ENCODE measurements at places on chromosomes 6 and 20.

GRCh38 chr6:11645016-11645415, 107.5 kb downstream of the TMEM170B start:
- DNase-seq, result no peak

- DNase-seq, result no peak
Measured at GRCh38 chr6:88869263-88870020, 94.0 kb downstream of the RNGTT start.

DNA sequence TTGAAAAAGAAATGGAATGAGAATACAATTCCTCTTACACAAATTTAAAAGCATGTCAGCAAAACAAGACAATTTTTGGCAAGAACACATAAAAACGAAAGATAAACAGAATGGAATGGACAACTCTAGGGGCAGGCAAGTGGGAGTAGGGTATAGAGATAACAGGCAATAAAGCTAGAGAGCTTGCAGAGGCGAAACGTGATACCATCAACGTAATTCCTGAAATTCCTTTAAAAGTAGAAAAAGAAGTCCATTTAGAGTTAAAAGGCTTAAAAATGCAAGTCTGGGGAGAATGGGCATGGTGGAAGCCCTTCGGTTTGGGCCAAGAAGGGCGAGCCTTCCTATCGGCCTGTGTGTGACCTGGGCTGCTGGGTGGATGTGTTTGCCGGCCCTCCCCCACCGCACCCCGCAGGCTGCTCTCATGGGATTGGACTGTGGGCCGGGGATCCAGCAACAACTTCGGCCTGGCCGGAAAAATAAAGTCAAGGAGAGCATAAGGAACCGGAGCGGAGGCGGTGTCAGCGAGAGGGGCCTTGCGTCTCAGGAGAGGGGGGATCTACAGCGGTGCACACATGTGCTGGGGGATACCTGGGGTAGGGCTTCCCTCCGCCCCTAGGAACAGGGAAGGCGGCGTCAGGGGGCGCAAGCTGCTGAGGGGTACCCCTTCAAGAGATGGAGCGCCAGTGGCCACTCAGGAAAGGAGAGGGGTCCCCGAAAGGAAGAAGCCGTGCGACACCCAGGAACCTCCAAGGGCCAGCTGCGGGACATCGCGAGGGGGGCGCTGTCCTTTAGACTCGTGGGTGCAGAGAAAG, 4.1 kb downstream of the TMEM239 start:
- DNase-seq, result no peak

GRCh38 chr20:22411627-22412450, 172.5 kb downstream of the FOXA2 start:
- no peak for DNase-seq

DNA sequence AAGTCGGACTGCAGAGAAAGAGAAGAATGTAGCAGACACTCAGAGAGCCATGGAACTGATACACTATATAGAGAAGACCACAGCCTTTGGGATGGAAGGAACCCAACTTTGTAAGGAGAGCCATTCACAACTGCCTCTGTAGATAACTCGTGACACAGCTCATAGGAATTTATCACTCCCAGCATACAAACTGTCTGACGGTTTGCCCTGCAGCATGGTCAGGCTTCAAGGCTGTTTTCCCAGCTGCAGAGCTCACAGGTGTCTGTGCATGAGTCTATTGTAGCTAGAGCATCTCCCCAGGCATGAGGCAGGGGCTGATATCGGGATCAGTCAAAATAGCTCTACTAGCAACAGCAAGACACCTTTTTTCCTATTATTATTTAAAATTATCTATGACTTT, 130.5 kb upstream of the DTNBP1 start:
- DNase-seq, result no peak
